ENCODE measurements at places on chromosomes 12 and 14. TPM values are rescaled to one million over a fixed set of nuclear protein-coding genes. Genes with fewer than 3 reads are reported as not detected.

PTGDR gene
- 0.20 TPM for total RNA-seq

ACOT6 gene
- total RNA-seq, result not detected

DNA sequence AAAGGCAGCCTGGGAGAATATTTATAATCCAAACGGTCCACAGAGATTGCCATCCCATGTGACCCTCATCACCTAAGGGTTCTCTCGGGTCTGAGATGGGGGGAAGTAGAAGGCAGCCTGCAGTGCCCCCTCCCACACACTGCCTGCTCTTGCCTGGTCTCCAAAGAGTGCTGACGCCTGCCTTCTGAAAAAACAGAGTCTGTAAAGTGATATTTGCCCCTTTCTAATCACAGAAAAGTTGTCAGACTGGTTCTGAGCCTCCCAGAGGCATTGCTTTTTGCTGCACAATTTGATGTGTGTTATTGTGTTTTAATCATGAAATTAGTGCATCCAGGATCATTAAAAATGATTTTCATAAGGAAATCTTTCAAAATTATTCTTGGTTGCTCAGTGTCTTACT is 59.2 kb downstream of the TMEM30B start:
- no peak for DNase-seq

- DNase-seq, result no peak
Measured at GRCh38 chr12:71721783-71722505, 32.7 kb upstream of the RAB21 start.

GRCh38 chr12:2057041-2057794 is 4.4 kb downstream of the CACNA1C start:
- peak; percentile 16 for DNase-seq

- no peak for DNase-seq
Measured at GRCh38 chr14:25026476-25027137, 23.3 kb downstream of the STXBP6 start.

Data from CD4-positive, alpha-beta T cell (primary cell).